Progenitor cell of endocrine pancreas (in vitro differentiated cells): ENCODE measurements at places on chromosomes 4 and X.

- no peak for DNase-seq
These were observed 125.4 kb downstream of the ATP8A1 start for GRCh38 chr4:42531341-42532030.

DNA sequence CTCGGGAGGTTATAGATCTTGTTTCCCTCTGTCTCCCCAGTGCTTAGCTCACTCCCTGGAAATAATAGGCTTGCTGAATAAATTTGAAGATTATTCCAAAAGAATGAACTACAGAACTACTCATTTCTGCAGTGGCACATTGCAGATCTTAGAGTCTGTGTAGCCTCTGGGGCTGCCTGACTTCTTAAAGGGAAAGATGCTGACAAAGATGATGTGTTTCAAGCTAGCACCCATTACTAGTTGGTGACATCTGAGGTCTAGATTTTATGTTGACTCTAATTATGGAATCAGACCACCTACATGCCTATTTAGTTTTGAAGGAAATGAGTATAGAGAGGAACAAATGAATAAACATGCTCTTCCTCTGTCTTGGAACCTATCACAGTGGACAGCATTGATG is 123.7 kb upstream of the KCNIP4 start:
- no peak for DNase-seq

GRCh38 chr4:103011378-103012025 is 8.0 kb downstream of the SLC9B1 start:
- no peak for DNase-seq

DNA sequence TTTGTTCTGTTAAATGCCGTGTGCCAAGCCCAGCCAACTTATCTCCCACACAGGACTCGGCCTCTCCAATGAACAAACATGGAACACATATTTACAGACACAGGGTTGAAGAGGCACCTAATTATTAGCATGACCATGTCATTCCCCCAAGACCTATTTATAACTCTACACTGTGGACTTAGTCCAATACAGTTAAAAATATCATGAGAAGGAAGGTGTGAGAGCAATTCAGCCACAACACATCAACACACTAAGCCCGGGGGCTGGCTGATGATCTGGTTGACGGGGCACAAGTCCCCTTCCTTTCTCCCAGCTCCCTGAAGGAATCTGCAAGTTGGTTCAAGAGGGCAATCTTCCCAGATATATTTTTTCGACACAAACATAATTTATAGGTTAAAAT is 28.1 kb downstream of the MANBA start:
- no peak for DNase-seq

DNA sequence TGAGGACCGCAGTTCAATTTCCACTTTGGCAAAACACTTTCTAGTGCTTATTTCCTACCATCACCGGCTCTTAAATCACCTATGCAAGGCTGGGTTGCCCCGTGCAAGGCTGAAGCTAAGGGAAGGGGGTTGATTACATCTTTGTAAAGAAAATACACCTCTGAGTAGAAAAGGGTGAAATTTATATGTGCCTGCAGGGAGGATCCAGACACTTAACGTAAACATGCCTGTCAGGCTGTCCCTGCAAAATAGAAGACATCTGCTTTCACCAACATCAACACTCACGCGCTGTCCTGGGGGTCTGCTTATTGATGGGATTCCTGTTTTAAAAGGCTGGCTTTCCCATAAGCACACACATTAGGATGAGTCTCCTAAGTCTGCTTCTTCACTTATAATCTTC is 92.0 kb downstream of the PRKX start:
- no peak for DNase-seq

DNA sequence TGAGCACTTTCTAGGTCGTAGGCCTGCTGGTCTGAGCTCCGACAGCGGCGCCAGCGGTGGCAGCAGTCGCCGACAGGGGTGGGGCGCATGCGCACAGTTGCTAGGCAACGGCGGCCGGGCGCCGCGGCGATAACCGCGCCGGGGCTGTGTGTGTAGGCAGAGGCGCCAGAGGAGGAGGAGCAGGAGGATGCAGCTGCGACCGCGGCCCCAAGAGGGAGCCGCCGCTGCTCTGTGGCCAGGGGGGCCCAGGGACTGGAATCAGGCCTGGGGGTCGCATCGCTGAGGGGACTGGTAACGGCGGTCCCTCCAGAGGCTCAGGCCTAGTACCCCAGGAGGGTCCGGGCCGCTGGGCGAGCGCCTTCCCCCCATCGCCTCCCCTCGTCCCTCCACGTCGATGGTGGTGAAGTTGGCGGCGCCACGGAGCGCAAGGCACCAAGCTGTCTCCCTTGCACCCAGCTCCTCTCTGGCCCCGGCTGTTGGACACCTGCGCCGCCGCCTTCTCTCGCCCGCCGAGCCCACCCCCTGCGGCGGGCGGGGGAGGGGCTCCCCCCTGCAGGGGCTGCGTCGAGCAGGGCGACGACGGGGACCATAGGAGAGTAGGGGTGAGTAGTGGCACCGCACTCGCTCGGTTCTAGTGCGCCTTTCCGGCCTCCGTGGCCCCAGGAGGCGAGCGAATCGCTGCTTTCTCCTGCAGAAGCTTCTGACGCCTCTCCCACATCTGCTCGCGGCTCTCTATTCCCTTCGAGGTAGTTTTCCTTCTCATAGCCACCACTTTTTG is 58.6 kb upstream of the ZC4H2 start:
- peak; percentile 76 for DNase-seq

DNA sequence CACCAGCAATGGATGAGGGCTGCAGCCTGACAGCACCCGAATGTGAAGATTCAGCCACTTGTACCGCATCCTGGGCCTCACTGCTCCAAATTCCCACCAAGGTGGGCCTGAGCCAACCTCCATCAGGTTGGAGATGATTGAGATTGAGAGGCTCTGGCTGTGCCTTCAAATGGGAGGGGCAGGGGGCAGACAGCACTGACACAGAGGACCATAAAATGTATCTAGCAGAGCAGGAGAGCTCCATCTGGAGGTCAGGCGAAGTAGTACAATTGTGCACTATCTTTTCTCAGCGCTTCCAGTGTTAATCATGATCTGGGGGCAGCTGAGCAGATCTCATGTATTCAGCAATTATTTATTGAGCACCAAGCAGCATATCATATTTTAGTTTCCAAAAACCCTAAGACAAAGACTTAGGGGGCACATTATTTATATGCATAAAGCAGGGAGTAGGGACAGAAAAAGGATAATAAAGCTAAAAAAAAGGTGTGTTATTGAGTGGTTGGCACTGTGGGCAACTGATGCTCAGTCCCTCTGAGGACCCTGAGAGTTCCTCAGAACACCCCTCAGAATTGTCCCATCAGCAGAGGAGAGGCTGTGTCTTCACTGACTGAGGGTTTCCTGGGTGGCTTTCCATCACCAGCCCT is 31.6 kb upstream of the C1QTNF7 start:
- no peak for DNase-seq
